Jurkat, Clone E6-1 (cell line): ENCODE measurements at places on chromosomes 2 and 18.

- peak; percentile 16 for DNase-seq
Observed at GRCh38 chr18:76686737-76687231, 135.6 kb upstream of the ZNF236 start.

GRCh38 chr2:230658877-230659652, 53.6 kb upstream of the CAB39 start:
- peak; percentile 99 for DNase-seq

DNA sequence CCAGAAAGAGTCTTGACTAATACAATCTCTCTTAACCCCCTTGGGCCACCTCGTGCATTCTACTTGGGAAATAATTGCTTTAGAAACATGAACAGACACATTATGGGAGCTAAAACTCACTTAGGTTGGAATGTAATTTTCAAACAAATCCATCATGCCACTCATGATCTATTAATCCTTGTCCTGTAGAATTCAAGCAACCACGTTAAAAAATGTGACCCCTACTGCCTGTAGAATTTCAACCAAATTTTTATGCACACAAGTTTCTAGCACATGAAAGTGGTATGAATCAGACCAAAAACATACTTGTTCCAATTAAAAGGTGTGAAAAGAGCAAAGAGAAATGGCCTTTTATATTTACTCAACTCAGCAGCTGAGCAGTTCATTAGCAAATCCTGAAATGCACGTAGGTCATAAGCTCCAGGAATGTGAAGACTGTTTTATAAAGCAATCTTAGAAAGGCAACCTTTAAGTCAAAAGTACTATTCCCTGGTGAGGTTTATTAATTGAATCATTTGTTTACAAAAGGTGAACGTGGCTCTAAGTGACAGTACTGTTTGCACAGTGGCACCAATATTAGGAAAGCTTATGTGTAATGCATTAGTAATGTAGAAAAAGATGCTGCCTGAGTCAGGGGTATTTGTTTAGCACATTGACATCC, 459.4 kb upstream of the UBE2E3 start:
- DNase-seq, result no peak

DNA sequence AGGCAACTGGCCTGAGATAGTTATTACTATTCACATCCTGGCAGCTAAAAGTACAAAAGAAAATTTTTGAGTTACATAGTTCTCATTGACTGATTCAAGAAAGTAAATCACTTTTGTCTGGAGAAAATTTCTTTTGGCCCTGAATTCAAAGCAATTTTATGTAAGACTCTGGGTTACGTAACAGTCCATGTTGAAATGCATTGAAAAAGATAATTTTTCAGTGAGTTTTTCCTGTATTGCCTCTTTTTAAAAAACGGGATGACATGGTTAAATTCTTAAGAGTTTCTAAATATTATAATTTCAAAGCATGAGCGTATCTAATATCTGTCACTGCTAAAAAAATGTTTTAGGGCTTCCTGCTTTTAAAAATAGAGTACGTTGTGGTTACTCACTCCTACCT, 72.7 kb downstream of the ANKRD12 start:
- no peak for DNase-seq

GRCh38 chr2:64635976-64636911, 17.5 kb downstream of the SERTAD2 start:
- DNase-seq, result no peak

DNA sequence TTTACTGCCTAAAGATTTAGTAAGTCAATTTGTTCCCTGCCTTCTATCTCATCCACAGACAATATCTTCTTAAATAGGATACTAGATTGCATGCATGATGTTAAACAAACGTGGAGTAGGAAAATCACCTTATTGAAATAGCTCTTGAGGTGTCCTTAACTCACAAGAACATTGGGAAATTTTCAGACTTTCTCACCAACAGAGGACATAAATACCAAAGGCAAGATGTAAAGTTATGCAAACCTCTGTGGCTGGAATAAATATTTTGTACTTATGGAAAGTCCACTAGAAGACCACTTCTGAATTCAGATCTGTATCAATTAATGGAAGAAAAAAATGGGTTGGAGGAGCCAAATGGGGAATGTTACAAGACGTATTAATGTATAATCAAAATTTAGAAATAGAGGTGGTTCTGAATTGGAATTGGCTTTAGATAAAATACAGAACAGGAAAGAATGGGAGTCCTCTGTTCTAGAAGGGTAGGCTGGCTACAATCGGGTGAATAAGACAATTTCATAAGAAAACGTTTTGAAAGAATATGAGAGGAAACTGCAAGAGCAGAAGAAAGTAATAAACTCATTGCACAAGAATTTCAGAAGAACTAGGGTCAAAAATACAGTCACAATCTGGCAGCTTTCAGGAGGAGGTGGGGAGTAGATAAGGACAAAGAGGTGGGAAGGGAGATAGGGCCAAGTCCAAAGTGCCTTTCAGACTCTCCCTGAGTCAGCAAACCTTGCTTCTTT, 69.3 kb upstream of the FN1 start:
- DNase-seq, result no peak

DNA sequence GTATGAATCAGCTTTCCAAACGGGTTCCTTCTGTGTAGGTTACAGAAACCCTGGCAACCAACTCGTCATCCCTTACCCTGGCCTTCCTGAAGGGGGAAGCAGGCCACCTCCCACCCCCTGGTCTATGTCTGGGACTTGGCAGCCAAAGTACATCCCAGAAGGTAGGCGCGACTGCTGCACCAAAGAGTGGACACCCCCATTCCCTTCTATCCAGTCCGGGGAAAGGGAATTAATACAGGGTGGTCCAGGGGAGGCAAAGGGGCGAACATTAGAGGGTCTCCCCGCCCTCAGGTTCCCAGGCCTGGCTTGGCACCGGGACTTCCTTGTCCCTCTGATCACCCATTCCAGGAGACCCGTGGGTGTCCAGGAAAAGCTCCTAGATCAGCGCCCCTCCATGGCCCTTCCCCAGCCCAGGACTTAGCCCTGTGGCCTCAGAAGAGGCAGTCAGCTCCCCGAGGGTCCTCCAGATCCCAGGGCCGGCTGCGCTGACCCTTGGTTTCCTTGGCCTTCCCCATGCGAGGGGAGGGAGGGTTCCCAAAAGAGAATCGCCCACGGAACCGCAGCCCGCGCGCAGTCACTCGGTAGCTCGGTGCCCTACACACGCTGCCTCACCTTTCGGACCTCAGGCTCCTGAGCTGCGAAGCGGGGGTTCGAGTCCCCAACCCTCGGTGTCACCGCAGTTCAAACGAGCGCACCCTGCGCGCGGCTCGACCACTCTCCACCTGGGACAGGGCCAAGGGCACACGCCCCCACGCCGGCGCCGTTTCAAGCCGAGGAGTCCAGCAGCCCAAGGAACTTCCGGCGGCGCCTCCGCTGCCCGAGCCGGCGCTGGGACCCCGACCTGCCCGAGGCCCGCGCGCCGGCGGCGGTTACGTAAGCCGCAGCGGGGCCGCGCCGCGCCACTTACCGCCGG, at the start of gene PER2:
Gene PER2 (minus strand): TSS at position 874 of the 913 bp plus-strand sequence. CDS start 10,674 bp downstream, outside the sequence.
- peak; percentile 12 for DNase-seq

- no peak for DNase-seq
Observed at GRCh38 chr18:62512532-62512931, 10.3 kb upstream of the ZCCHC2 start.

- DNase-seq, result no peak
Observed at GRCh38 chr18:13530879-13531387, 195.4 kb downstream of the FAM210A start.

DNA sequence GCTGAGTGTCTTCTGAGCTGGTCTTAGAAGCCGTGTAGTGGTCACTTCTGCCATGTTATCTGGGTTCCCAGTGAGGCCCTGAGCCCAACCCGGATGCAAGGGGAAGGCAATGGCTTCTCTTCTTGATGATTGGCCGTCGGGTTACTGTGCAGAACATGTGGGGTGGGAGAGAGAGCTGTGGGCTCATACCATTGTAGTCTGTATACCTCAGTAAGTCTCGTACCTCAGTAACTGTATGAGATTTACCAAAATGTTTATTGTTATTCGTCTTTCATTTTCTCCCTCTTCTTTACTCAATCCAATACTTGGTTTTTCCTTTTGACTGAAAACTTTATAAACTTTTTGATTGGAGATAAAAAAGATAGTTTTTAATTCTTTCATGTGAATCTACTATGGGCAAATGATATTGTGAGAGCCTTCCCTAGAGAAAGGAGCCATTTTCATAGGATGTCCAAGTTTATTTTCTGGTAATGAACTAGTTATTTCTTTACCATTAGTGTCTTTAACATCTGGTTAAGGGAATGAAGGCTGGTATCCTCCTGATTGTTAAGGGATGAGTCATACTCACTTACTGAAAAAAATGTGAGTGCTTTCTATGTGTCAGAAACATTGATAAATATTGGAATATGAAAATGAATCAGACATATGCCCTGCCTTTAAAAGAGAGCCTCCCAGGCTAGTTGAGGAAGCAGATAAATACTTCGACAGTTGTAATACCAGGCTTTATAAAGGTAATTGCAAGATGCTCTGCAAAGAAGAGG, 129.9 kb downstream of the PRPF40A start:
- DNase-seq, result no peak

DNA sequence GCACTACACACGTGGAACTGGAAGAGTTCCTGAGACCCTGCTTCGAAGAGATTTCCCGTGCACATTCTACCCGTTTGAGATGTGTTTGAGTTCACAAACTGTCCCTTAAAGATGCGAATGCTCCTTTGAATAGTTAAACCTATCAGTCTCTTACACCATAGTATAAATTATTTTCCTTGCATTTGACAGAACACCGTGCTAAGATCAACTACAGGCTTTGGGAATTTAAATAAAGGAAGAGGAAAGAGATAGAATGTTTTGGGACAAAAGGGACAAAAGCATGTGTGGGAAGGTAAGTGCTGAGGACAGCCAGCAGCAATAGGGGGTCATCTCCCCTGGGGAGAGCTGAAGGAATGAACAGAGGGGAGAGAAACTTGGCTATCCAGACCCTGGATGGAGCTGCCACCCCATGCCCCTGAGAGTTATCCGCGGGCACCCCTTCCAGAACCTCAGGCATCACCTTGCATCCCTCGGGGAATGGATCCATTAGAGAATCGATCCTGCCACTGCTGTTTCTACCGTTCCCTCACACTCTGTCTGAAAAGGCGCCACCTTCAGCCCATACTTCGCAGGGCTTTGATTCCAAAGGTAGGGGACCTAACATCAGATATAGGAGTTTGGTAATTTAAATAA, 888 bp upstream of the ADCY3 start:
- DNase-seq, result peak; percentile 27

- no peak for DNase-seq
Observed at GRCh38 chr2:218422403-218423086, 3.6 kb downstream of the VIL1 start.

DNA sequence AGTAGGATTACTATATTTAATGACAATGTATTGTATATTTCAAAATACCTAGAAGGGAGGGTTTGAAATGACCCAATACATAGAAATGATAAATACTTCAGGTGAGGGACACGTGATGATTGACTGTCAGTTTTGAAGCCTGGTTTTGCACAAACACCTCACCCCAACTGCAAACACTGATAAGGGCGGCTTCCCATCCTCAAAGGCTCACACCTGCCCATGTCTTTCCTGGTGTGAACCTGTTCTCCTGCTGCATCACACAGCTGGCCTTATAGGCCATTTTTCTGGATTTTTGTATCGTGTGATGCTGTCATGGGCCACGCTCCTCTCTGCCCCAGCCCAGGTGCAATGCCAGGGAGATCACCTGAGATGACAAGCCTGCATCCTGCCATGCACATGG, 166.5 kb upstream of the NCK2 start:
- DNase-seq, result no peak

- DNase-seq, result no peak
Observed at GRCh38 chr2:60482222-60482621, 71.2 kb downstream of the BCL11A start.

DNA sequence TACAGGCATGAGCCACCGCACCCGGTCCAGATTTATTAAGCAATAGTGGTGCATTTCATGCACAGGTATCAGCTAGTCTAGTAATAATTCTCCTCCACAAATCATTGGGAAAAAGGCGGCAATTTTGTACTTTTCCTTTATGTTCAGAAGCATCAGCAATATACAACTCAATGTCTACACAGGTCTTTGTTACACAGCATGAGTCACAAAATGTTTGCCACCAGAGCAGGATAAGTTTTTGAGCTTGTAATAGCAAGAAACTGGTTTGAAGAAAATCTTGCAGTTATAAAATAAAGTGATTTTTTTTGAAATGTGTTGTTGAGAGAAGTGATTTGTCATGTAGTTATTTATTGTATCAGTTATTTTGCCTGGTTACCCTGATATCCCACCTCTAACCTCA, 4.8 kb upstream of the ITPRIPL1 start:
- no peak for DNase-seq

DNA sequence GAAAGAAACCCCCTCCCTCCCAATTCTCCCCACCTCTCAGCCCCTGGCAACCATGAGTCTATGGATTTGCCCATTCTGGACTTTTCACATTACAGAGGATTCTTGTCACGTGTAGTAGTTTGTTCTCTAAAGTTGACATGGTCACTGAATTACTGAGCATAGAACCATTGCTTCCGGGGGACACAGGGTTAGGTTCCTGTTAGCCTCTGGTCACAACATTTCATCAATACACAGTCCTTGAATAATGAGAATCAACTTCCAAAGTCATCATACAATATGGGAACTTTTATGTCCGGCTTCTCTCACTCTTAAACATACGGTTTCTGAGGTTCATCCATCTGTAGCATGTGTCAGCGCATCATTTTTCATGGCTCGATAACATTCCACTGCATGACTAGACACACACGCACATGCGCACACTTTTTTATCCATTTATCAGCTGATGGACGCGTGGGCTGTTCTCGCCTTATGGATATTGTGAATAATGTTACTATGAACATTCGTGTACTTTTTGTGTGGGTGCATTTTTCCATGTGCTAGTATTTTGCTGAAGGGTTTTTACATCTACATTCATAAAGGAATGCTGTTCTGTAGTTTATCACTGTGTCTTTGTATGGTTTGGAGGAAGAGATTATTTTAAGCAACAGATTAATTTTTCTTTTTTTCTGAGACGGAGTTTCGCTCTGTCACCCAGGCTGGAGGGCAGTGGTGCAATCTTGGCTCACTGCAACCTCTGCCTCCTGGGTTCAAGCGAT, 48.1 kb downstream of the PARD6G start:
- no peak for DNase-seq

GRCh38 chr18:66506178-66506577, 97.7 kb downstream of the CDH19 start:
- DNase-seq, result no peak

GRCh38 chr2:108809936-108810335, 23.4 kb downstream of the CCDC138 start:
- no peak for DNase-seq

GRCh38 chr18:69649684-69650083, 249.0 kb downstream of the DOK6 start:
- no peak for DNase-seq

- peak; percentile 62 for DNase-seq
Observed at GRCh38 chr2:189297446-189297845, 117.9 kb upstream of the COL5A2 start.
